GM23248 (cell line): ENCODE measurements at places on chromosomes 5 and 9. TPM values are rescaled to one million over a fixed set of nuclear protein-coding genes. Genes with fewer than 3 reads are reported as not detected.

Gene SPAAR
- not detected in 2 replicates for total RNA-seq

Gene SOX30
- total RNA-seq: not detected in 2 replicates

Gene PCDHGB6
- 1.9 and 4.3 TPM in 2 replicates for total RNA-seq

Gene FBXL17
- total RNA-seq: 13.1 and 15.7 TPM in 2 replicates

- H3K36me3 ChIP-seq: no peaks in the 10 kb centered on the region
- no peak overlapping the region for H3K4me3 ChIP-seq
- no peak for DNase-seq
- no peak overlapping the region for H3K27ac ChIP-seq
- H3K27me3 ChIP-seq: no peaks in the 10 kb centered on the region
Measured at GRCh38 chr9:132012704-132013357, 66.8 kb downstream of the MED27 start.

DNA sequence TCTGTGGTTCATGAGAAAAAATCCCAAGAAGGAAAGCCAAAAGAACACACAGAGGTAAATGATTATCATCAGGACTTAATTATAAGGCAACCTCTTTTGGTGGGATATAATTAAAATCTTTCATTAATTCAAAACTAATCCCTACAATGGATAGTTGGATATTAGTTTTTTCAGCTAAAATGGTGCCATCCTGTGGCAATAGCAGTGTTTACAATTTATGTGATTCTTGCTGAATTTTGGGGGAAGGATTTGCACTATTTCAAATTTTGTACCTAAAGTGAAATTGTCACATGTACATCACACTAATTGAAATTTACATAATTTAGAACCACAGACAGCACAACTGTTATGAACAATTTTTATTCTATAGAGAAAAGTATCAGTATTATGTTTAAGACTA is 67.0 kb downstream of the CAST start:
- no peak overlapping the region for H3K27ac ChIP-seq
- H3K4me3 ChIP-seq: no peak overlapping the region
- peaks cover 25% of the 10 kb centered on the region for H3K36me3 ChIP-seq
- peaks cover 7% of the 10 kb centered on the region for H3K4me1 ChIP-seq
- no peaks in the 10 kb centered on the region for H3K27me3 ChIP-seq

DNA sequence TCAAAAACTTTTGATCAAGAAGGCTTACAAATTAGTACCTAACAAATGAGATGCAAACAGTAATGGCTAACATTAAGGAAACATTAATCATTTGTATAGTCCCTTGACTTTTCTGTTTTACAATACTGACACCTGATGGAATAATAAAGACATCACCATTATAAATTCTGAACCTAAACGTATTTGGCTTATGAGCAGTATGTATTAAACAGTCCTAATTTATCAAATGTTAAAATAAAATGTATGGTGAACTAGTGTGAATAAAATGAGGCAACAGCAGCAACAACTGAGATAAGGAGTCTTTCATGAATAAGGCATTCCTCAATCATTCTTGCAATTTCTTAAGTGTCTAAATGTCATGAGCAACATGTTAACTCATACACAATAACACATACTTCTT is 6.0 kb downstream of the PUM3 start:
- H3K27me3 ChIP-seq: no peaks in the 10 kb centered on the region
- peak overlapping the region; percentile 54 for H3K27ac ChIP-seq
- peak; percentile 50 for DNase-seq
- H3K4me1 ChIP-seq: peaks cover 49% of the 10 kb centered on the region
- peak overlapping the region; percentile 64 for H3K4me3 ChIP-seq

DNA sequence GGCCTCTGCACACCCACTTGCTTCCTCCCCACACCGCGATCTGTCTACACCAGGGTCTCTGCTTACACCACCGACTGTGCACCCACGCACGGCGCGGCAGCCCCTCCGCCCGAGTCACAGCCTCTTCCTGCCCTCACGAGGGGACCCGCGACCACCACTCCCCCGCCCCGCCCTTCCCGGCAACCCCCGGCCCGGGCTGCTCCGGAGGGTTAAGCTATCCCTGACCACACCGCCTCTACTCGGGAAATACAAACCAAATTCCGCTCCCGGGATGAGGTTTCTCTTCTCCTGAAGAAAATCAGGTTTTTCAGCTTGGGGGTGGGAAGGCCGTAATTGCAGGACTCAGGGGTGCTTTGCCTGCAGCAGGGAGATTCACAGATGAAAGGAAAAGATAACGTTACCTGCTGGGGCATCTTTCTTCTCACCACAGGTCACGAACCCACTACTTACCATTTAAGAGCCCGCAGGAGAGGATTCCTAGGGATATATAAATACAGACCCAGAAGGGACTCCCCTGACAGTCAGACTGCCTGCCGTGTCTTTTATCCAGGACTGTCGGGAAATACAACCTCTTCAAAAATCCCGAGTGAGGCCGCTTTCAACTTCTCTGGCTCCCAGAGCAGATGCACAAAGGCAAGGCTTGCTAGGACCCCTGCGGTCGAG is 63.5 kb downstream of the ROR2 start:
- H3K27me3 ChIP-seq: no peaks in the 10 kb centered on the region
- DNase-seq: no peak
- peak overlapping the region; percentile 84 for H3K27ac ChIP-seq
- H3K4me3 ChIP-seq: no peak overlapping the region
- peaks cover 38% of the 10 kb centered on the region for H3K4me1 ChIP-seq

DNA sequence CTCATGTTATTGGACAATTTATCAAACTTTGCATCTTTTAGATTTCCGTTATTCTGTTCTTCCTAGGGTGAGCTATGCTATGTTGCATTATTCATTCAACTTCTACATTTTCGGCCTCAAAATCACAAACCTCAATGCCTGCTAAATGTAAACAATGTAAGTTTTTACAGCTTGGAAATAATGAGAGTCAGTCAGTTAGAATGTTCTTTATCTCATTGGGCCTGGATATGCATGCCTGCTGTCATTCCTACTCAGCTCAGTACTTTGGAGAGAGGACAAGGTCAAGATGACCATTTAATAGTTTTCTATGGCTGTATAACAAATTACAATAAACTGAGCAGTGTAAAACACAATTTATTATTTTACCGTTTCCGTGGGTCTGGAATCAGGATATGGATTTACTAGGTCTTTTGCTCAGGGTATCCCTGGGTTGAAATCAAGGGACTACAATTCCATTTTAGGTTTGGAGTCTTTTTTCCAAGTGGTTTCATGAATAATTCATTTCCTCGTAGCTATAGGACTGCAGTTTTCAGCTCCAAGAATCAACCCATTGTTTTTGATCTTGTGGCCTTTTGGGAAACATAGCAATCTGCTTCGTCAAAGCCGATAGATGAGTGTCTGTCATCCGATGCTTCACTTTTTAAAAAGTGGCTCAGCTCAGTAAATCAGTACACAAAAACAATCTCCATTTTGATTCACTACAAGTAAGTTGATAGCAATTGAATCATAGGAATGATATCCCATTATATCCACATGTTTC is 1143.2 kb upstream of the CDH6 start:
- no peaks in the 10 kb centered on the region for H3K4me1 ChIP-seq
- H3K27me3 ChIP-seq: no peaks in the 10 kb centered on the region
- no peak overlapping the region for H3K4me3 ChIP-seq

DNA sequence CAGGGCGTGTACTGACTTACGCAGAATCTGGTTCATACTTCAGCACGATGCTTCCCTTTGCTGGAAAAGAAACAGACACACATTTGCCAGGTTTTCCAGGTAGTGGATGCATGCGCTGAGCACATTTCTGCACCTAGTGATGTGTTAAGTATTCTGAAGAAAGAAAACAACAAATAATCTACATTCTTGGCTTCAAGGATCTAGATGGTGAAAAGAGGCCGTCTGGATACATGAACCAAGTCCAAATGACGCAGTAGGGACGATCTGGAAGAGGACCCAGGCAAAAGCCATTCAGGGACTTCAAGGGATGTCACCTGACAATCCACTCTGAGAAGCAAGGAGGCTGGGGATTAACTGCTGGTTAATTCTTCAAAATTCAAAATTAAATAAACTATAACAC is 30.4 kb downstream of the NSUN2 start:
- no peak for DNase-seq
- peaks cover 4% of the 10 kb centered on the region for H3K4me1 ChIP-seq
- H3K4me3 ChIP-seq: no peak overlapping the region
- no peak overlapping the region for H3K27ac ChIP-seq
- H3K27me3 ChIP-seq: no peaks in the 10 kb centered on the region
- H3K36me3 ChIP-seq: peaks cover 56% of the 10 kb centered on the region

DNA sequence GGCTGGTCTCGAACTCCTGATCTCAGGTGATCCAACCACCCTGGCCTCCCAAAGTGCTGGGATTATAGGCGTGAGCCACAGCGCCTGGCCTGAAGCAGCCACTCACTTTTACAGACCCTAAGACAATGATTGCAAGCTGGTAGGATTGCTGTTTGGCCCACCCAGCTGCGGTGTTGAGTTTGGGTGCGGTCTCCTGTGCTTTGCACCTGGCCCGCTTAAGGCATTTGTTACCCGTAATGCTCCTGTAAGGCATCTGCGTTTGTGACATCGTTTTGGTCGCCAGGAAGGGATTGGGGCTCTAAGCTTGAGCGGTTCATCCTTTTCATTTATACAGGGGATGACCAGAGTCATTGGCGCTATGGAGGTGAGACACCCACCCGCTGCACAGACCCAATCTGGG is 1.5 kb downstream of the CA9 start:
- no peaks in the 10 kb centered on the region for H3K27me3 ChIP-seq
- H3K36me3 ChIP-seq: no peaks in the 10 kb centered on the region
- H3K27ac ChIP-seq: no peak overlapping the region
- no peak for DNase-seq
- H3K4me1 ChIP-seq: 0 out of 2 replicates have a peak, but pooled peaks cover 3% of the 10 kb centered on the region
- H3K4me3 ChIP-seq: peak overlapping the region; percentile 75

GRCh38 chr5:138914338-138914737 is 39.2 kb upstream of the LRRTM2 start:
- no peak for DNase-seq
- peaks cover 35% of the 10 kb centered on the region for H3K36me3 ChIP-seq
- H3K4me1 ChIP-seq: peaks cover 17% of the 10 kb centered on the region
- no peak overlapping the region for H3K27ac ChIP-seq
- no peak overlapping the region for H3K4me3 ChIP-seq
- H3K27me3 ChIP-seq: no peaks in the 10 kb centered on the region

DNA sequence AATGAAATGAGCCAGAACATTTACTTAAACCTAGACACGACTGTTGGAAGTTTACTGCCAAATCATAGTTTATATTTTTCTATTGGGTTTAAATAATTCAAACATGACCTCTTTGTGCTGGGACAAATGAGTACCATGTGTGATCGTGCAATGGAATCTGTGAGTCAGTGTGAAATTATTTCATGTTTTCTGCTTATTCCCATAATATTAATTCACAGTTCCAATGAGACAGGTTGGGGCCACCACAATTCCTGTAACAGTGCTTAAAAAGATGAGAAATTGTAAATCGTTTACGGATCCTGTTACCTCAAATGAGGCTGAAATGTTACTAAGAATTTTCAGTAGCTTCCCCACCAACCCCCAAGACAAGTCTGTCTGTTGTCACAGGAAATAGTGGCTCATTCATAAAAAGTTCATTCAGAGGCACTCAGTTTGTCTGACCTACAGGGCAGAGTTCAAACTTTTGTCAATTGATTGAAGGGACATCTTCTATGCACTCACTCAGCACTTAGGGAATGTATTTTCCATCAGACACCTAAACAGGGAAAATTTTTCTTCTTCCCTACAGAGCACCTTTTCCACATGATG is 563.9 kb upstream of the ADAMTS16 start:
- H3K4me3 ChIP-seq: no peak overlapping the region
- no peaks in the 10 kb centered on the region for H3K4me1 ChIP-seq
- H3K27me3 ChIP-seq: no peaks in the 10 kb centered on the region

DNA sequence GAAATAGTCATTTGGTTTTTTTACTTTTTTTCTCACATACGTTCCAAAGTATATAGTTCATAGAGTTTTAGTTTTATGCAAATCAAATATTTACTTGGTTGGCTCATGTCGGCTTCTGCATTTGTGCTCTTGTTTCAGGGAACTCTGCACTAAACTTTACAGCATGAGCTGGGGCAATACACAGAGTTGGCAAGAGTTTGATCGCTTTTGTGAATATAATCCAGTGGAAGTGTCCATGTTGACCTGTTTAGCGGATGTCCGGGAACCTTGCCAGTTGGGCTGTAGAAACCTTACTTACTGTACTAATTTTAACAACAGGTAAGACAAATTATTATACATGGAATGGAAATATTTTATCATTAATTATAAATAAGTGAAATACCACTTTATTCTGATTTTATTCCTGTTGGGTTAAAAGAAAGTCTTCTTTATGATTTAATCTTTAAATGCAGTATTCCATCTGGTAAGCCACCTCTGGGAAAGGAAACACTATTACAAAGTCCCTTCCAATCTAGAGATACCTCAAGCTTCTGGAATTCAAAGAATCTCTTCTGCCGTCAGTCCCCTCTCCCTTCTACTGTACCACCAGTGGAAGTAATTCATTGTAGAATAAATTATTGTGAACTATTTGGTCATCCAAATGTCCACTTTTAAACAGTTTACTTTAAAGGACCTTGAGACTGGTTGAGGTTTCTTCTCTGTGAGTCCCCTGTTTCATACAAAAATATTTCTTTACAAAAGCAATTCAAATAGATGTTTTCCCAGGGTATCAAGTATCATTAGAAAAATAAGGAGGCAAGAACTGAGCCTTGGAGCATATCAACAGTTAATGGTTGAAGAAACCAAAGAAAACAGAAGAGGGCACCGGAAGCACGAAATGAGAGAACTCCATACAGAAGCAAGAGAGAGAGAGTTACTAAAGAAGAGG is 45.2 kb upstream of the GLIPR2 start:
- no peak overlapping the region for H3K4me3 ChIP-seq
- H3K4me1 ChIP-seq: peaks cover 38% of the 10 kb centered on the region
- H3K36me3 ChIP-seq: peaks cover 44% of the 10 kb centered on the region
- no peaks in the 10 kb centered on the region for H3K27me3 ChIP-seq
- peak overlapping the region; percentile 59 for H3K27ac ChIP-seq
- DNase-seq: peak; percentile 62

GRCh38 chr9:28389411-28389810 is 816.1 kb upstream of the C9orf72 start:
- H3K27me3 ChIP-seq: no peaks in the 10 kb centered on the region
- no peak overlapping the region for H3K27ac ChIP-seq
- no peaks in the 10 kb centered on the region for H3K4me1 ChIP-seq
- H3K4me3 ChIP-seq: no peak overlapping the region
- DNase-seq: no peak

DNA sequence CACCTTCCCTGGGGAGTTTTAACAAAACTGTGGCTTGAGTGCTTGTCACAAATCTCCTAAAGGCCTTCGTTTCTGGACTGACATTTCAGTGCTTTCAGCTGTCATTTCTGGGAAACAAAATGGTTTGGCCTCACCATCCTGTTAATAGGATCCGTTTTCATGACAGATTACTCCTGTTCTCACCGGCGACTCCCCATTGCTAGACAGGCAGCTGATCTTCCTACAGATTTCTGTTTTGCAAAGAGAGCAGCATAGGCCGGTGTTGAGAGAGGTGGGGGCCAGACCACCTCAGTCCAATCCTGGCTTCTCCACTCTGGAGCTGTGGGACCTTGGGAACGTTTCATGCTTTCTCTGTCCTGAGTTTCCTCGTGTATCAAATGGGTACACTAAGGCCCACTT is 75.5 kb upstream of the OTULINL start:
- no peaks in the 10 kb centered on the region for H3K27me3 ChIP-seq
- H3K27ac ChIP-seq: peak overlapping the region; percentile 14; the same call in 1 of the 2 replicates
- H3K4me3 ChIP-seq: no peak overlapping the region
- no peak for DNase-seq
- peaks cover 66% of the 10 kb centered on the region for H3K36me3 ChIP-seq
